ENCODE measurements at places on chromosomes 12 and 14.

DNA sequence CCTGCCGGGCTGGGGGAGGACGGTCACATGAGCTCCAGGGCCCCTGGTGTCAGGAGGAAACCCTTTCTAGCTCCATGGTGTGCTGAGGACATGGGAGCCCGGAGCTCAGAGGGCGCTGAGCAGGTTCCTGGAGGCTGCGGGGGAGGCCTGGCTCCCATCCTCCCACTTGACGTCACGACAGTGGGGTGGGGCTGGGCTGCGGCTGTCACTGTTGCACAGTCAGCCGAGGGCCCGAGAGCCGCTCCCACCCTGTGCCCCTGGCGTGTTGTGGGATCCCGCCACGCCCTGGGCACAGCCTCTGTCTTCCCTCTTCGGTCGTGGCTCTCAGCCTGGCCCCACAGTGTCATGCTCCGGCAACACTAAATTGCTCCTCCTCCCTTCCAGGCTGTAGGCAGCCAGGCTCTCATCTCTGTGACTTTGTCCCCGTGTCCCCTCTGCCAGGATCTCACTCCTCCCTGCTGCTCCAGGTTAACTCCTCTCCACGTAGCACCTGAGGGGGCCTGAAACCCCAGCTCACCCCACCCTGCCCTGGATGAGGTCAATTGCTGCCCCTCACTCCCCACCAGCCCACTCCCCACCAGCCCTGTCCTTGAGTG, 33.0 kb downstream of the BEGAIN start:
- DNase-seq: no peak

DNA sequence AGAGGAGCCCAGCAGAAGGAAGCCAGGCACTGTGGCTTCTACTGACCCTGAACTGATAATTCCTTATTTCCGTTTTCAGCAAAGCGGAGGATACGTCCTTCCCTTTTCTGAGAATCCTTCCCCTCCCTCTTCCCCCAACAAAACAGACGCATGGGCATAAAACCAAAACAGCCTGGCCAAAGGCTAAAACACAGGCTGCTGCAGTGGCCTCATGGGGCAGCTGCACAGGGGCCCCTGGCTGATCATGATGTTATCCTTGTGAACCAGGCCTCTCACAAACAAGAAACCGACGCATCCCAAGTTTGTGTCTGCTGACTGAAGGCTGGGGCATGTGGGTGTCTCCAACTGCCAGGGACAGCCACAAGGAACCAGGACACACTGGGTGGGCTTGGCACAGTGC, 23.4 kb upstream of the STON2 start:
- DNase-seq: no peak

DNA sequence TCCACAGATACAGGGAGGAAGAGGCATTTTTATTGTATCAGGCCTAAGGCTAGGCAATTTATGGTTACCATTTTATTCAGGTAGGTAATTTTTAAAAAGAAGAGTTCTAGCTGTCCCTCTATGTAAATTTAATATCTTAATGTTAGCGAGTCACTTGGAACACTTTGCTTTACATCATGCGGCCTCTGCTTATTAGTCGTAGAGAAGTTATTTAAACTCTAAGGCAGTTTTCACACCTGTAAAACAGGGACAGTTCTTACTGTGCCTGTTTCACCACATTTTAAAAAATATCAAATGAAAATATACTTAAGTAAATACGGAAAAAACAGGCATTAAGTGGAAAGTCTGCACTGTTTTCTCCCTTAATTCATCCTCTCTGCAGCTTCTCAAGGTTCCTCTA, 71.4 kb upstream of the POC1B start:
- no peak for DNase-seq

- DNase-seq: peak; percentile 33
Measured at GRCh38 chr12:129193263-129193871, 340.1 kb downstream of the GLT1D1 start.

GRCh38 chr12:54937376-54937775, 47.2 kb downstream of the TESPA1 start:
- no peak for DNase-seq
